A172 (cell line): ENCODE measurements at places on chromosomes 1 and 21. TPM values are rescaled to one million over a fixed set of nuclear protein-coding genes. Genes with fewer than 3 reads are reported as not detected.

DNA sequence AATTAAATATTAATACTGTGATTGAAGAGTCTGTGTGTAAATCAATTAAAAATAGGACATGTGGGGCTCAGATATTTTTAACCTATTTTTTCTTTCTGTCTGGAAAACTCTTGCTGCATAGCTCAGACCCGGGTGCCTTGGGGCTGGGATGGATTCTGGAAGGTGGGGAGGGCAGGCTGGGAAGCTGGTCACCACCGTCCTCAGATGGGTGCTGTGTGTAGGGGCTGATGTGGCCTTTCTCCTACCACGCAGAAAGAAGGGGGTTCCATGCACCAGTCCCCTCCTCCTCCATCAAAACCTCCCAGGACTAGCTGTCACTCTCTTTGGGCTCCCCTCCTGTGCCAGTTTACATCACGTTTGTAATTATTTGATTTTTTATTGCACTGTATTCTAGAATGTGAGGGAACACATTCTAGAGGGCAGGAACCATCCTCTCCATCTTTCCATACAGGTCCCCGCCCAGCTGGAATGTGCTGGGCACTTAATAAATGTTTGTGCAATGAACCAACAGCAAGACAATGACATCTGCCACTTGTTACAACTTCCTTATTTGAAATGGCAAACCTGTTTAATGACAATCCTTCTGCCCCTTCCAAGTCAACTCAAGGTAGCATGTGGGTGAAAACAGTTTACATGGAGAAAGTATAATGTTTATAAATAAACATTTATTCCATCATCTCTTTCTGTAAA is 104.3 kb downstream of the EDEM3 start:
- no peak for DNase-seq

Gene AGMAT
- total RNA-seq, result not detected in 2 replicates

- DNase-seq, result no peak
Observed at GRCh38 chr1:192609110-192610079, 26.6 kb upstream of the RGS13 start.

GRCh38 chr1:46621930-46622329 is 5.3 kb upstream of the MOB3C start:
- DNase-seq, result peak; percentile 60

Gene ZNF593OS
- not detected in 2 replicates for total RNA-seq

Gene CFAP74
- total RNA-seq, result not detected in 2 replicates

Gene ZNF683
- total RNA-seq, result not detected in 2 replicates

Gene BARHL2
- not detected in 2 replicates for total RNA-seq

DNA sequence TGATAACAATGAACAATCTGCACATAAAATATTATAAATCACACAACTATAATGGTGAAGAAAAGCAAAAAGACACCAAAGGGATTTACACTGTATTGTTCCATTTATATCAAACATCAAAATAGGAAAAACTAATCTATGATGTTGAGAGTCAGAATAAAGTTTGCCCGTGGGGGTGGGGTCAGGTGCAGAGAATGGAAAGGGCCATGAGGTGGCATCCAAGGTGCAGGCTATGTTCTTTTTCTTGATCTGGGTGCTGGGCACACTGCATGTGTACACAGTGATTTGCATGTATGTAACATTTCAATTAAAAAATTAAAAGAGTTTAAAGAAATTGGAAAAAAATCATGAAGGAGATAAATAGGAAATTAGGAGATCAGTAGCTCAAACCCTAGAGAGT is 127.3 kb downstream of the DSCAM start:
- DNase-seq, result no peak

- no peak for DNase-seq
Observed at GRCh38 chr21:40569357-40569756, 277.6 kb downstream of the DSCAM start.

GRCh38 chr1:221840511-221841243 is 98.8 kb upstream of the DUSP10 start:
- peak; percentile 44 for DNase-seq

DNA sequence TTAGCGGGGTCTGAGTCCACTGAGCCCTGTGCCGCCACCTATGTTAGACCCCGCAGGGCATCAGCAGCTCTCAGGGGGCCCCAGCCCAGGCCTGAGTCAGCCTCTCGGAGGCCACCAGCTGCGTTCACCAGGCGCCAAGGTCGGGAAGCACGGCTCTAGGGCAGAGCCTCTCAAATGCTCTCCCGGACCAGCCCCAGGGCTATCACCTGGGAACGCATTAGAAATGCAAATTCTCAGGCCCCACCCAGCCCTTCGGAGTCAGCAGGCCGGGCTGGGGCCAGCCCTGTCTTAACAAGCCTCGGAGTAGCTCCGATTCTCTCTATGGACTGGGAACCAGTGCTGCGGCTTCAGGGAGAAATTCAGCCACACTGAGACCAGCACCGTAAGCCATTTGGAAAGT is 37.2 kb upstream of the TSPEAR start:
- DNase-seq, result no peak

Gene CFHR2
- not detected in 2 replicates for total RNA-seq

Gene COPA
- 243 and 261 TPM in 2 replicates for total RNA-seq

- no peak for DNase-seq
Observed at GRCh38 chr1:59755069-59755685, 59.6 kb upstream of the HOOK1 start.
